GM13977 (cell line): ENCODE measurements at places on chromosomes 5 and 9.

DNA sequence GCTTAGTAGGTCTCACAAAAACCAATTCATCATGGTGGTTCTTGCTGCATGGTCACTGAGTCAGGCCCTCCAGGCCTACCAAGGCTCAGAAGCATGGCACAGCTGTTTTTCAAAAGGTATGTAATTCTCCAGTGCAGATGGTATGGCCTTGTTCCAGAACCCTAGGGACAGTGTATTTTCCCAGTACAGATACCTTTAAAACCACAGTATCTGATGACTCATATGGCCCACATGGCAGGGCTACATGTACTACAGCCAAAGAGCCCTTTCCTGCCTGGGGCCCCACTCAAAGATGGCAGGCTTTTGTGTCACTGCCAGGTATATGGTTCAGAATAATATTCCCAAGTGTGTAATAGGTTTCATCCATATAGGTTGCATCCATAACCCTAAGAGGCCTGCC is 16.5 kb downstream of the CSF2 start:
- no peak for DNase-seq

DNA sequence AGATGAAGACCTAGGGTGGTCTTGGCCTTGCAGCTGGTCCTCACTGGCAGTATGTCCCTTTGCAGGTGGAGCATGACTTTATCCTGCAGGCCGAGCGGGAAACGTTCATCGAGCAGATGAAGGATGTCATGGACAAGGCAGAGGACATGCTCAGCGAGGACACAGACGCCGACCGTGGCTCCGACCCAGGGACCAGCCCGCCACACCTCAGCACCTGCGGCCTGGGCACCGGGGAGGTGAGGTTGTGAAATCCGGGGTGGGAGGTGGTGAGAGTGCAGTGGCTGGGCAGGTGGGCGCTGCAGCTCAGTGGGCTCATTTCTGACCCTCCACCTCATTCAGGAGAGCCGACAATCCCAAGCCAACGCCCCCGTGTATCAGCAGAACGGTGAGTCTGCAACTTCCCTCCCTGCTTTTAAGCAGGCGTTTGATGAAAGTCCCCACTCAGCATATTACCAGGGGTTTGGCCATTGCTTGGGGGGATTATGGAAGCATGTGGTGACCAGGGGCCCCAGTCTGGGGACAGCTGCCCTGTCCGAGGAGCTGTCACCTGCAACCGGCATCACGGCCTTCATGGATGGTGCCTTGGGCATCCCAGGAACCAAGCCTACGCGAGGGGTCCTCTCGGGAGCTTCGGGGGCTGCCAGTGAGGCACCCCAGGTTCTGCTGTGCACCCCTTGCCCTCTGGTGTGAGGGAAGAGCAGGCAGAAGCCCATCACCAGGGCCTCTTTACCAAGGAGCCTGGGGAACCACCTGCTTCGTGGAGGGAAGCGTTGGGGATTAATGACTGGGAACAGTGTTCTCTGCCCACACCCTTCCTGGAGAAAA is 84.0 kb downstream of the WNK2 start:
- DNase-seq: peak; percentile 5

GRCh38 chr5:96434201-96434645 is 1.2 kb upstream of the PCSK1 start:
- peak; percentile 28 for DNase-seq

GRCh38 chr9:8622222-8622802 is 822.7 kb upstream of the DMAC1 start:
- DNase-seq: no peak

DNA sequence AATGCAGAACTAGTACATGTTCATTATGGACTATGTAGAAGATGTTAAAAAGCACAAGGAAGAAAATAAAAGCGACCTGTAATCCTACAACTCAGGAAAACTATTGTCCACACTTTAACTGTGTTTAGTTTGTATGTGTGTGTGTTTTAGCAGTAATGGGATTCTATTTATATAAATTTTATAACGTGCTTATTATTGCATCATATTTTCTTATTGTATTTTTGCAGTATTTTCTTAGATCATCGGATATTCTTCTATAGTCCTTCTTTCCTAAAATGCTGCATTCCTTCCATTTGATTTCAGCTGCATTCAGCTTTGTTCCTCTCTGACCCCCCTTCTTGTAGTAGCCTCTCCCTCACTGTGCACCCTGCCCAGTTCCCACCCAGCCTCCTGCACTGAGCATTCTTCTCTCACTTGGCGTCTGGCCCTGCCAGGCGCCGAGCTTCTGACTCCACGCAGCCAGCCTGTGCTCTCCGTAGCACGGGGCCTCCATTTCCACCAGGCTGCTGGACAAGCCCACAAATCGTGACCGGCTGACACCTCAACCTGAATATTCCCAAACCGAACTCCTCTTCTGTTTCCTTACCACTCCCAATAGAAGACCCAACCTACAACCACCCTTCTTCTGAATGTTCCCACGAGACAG is 39.9 kb downstream of the MVB12B start:
- DNase-seq: no peak

- DNase-seq: no peak
Measured at GRCh38 chr9:82882138-82882537, 180.8 kb downstream of the RASEF start.

GRCh38 chr5:142175461-142176142 is 67.0 kb downstream of the NDFIP1 start:
- no peak for DNase-seq

DNA sequence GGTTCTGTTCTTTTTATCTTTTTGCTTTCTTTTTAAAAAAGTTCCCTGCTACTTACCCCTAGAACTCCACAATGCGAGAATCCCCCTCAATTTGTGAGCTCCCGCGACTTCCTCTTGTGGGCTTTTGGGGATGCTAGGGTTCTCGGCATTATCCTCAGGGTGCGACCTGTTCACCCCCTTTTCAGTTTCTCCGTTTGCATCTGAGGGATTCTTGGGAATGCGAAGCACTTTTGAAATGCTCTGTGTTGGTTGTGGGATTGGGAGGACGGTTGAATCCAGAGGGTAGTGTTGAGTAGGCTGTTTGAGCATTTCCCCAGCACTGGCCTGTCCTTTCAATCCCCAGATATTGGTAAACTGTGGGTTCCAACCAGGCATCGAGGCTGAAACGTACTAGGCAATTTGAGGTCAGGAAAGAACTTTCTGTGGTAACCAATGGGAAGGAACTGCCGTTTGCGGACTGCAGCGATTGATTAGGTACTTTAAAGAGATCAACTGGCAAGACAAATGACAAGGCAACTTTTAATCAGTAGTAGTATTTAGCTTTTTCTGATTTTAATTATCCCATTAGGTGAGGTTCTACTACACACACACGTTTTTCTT is 415 bp downstream of the XRCC4 start:
- DNase-seq: no peak

DNA sequence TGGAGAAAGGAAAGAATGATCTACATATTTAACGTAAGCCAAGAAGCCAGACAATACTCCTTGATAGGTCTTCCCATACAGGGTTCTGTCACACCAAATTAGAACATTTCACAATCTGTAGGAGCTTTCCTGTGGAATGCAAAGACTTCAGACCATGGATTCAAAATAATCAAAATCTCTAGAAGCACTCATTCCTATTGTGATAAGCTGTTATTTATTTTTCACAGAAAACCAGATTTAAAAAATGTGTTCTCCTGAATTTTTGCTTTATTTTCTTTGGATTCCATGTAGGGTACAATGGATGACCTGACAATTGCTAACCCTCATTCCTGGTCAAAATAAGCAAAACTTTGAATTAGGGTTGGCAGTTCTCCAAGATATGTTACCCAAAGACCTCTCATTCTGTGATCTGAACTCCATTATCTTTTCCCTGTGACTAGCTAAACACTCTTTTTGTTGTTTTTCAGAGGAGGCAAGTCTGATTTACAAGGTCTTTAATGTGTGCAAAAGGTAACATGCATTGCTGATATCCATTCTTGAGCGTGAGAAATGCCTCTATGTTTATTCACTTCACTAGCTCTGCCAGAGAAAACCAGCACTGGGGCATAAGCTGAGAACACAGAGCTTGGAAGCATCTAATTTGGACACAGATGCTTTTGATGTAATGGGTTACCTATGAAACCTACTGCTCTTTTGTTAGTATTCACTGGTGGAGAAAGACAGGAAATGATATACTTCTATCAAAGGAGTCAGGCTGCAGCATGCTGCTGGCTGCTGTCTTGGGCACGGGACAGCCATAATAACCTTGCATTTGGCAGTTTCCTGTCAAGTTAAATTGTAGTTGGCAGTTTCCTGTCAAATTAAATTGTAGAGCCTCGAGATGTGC is 31.4 kb downstream of the ACTBL2 start:
- no peak for DNase-seq

- no peak for DNase-seq
Measured at GRCh38 chr9:137579259-137579604, 507 bp upstream of the DPH7 start.

GRCh38 chr5:122141751-122142150 is 12.4 kb downstream of the ZNF474 start:
- no peak for DNase-seq

- no peak for DNase-seq
Measured at GRCh38 chr5:1568201-1568979, 44.6 kb upstream of the LPCAT1 start.
